SJSA1 (cell line): ENCODE measurements at places on chromosomes 7 and 10.

DNA sequence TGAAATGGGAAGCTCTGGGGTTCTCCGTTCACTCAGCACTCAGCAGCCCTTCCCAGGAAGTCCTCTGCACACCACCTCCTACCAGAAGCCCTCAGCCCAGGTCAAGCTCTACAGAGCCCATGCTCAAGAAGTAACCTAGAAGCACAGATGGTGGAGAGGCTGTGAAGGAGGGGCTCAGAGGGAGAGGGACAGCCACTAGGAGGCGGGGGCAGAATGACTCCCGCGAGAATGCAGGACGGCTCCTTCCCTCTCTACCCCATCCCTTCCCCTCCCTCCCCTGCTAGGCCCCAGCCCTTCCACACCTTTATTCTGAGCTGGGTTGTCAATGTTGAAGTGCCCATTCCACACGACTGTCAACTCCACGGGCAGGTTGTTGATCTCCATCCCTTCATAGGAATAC lies 373.2 kb downstream of the PLXNA4 start:
- DNase-seq, result no peak

DNA sequence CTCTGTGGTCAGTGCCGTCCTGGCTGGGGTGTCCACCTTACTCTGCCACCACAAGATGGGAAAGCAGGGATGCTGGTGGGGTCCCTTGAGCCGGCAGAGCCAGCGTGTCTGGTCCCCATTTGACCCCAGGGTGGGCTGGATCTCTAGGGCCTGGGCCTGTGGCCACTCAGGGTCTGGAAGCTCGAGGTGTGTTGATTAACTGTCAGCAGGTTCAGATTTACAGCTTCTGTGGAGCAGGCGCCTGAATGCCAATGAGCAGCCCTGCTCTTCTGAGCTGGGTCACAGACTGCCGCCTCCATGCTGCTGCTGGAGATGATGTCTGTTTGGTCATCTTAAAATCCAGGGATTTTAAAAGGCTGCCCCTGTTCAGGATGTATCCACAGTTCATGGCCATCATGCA lies 11.3 kb upstream of the DPYSL4 start:
- no peak for DNase-seq

DNA sequence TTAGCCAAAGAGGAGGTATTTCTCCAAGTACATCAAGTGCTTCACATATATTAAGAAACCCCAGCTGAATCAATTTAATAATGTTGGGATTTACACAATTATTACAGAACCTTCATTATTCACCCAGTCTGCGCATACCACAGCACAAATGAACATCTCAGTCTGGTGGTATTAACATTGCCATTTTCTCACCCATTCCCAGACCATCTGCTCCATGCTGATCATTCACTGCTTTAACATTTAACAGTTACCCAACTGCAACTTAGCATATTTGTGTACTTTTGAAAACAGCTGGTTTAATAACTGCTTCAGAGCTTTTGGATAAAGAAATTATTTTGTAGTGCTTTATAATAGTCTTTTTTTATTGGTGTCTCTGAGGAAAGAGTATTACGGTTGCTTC lies 1072.1 kb downstream of the NXPH1 start:
- no peak for DNase-seq

DNA sequence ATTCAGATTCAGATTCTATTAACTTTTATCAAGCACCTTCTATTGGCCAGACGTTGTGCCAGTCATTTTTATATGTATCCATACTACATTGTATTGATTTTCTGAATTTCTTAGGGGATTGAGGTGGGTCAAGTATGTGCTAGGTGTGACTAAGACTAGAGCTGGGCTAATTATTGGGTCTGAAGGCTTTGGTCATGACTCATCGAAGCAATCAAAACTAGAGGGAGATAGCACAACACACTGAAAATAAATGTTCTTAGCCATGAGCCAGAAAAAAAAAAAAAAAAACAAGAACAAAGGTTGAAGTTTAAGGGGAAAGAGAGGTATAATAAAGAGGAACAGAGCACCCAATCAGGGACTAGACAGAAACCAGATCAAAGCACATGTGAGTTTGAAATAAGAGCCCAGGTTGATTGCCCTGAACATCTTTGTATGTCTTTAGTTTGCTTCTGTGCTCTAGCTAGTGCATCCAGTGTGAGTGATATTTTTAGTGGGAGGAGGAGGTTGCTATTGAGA lies 171.6 kb upstream of the FOXP2 start:
- DNase-seq, result no peak

GRCh38 chr10:113128450-113129070 lies 178.5 kb downstream of the TCF7L2 start:
- no peak for DNase-seq

GRCh38 chr7:4097001-4097609 lies 585.0 kb upstream of the FOXK1 start:
- no peak for DNase-seq

DNA sequence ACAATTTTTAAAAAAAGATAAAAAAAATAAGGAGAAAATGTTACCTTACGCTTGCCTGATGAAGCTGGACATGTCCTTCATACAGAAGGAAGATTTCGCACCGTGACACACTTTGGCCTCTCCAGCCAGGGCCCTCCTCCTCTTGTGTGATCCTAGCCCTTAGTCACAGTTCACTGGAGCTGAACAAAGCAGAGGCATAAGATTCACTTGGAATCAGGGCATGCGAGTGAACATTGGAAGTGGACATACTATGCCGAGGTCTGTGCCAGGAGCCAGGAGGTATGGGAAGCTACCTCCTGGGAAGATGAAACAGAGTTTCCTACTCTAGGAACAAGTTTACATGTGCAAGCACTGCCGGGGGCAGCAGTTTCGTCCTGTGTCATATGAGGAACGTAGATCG lies 91.5 kb downstream of the XPNPEP1 start:
- no peak for DNase-seq

DNA sequence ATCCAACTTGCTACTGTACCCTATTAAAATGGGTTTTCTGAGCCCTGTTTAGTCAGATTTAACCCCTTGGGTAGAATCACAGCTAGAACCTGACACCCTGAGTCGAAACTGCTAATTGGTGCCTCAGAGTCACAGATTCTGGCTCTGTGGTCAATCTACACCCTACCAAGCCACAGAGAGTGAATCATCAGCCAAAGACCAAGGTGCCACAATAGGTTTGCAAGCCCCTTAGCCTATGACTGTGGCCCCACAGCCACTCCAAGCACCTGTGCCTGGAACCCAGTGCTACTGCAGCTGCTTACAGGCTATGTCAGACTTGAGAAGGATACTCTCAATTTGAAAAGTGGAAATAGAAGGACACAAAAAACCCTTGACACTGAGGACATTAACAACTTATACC lies 202.8 kb upstream of the KCND2 start:
- DNase-seq, result no peak

GRCh38 chr10:34049887-34050286 lies 715.4 kb upstream of the NRP1 start:
- DNase-seq, result no peak

- DNase-seq, result no peak
Measured at GRCh38 chr10:560314-560992, 129.0 kb downstream of the DIP2C start.

DNA sequence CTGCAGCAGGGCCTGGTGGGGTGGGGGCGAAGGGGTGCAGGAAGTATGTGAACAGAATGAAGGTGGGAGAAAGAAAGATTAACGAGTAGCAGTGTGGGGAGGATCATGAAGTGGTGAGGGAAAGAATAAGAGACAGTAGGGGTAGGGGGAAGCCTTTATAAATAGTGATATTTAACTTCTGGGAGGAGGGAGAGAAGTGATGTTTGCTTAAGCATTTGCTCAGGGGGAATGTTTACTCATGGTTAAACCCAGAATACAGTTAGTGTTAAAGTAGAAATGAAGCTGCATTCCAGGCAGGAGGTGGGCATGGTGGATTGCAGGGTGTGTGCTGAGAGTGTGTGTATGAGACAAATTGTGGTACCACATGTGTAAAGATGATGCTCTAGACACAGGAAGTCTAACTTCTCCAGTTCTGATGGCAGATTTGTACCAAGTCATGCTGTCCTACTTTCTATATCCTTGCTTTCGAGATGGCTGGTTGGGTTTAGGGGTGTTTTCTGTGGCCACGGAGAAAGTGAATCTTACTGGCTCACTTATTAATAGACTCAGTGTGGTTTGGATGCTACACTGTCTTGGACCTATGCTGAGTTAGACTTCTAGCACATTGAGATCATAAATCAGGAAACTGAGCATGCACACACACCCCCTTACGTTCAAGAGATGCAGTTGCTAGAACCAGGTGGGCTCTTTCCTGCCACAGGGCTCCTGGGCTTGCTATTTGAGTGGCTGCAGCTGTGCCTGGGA lies 10.6 kb upstream of the DNMBP start:
- DNase-seq, result no peak

DNA sequence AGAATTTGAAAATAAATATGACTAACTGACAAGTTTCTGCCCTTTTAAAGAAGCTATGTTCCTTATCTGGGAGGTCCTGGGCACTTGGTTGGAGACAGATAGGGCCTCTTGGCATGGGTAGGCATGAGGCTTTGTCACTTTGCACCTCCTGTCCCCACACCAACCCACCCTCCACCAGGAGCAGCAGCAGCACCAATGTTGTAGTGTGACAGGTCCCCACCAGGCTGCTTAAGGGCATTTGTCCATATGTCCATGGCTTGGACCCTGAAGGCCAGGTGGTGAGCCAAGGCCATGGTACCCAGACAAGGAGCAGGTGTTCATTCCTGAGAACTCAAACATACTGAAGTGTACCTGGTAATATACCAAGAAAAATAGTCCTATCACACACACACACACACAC lies 629.1 kb downstream of the ACTR3B start:
- no peak for DNase-seq

DNA sequence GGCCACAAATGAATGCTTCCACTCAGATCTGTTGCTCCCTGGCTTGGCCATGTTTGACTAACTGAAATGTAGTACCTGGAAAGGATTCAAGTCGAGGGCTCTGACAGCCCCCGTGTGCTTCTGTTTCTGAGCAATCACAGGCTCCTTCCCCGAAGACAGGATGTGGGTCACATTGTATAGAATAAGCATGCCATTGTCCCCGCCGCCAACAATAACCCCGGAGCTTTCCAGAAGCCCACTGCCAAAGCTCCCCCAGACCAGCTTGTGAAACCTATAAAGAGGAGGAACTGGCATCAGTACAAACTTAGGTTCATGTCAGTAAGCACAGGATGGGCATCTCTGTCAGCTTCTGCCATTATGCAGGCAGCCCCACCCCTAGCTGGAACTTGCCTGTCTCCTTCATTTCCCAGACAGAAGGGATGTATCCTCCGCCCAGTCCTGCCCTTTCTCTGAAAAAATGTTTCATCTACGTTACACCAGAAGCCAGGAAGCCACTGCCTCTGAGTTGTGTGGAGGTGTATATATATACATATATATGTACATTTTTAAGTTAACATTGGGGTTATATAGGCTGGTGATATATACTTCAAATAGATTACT lies 10.3 kb downstream of the SEC31B start:
- no peak for DNase-seq

GRCh38 chr7:48741545-48741944 lies 182.8 kb upstream of the CDC14C start:
- DNase-seq, result no peak

GRCh38 chr10:10792681-10793080 lies 225.0 kb upstream of the CELF2 start:
- peak; percentile 81 for DNase-seq

DNA sequence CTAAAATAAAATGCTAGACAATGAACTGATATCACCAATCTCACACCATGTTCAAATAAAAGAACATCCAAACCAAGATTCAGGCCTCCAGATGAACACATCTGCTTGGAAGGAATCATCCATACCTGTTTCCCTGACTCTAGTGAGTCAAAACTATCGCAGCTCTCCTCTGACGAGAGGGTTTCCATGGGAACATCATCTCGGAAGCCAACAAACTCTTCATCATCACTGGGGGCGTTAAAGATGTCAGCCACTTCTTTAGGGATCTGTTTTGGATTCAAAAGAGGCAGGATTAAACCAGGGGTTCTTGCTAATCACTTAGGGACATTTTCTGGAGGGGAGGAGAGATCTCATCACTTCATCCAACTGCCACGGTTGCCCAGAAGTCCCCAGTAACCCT lies 29.1 kb downstream of the CDCA7L start:
- DNase-seq, result no peak

DNA sequence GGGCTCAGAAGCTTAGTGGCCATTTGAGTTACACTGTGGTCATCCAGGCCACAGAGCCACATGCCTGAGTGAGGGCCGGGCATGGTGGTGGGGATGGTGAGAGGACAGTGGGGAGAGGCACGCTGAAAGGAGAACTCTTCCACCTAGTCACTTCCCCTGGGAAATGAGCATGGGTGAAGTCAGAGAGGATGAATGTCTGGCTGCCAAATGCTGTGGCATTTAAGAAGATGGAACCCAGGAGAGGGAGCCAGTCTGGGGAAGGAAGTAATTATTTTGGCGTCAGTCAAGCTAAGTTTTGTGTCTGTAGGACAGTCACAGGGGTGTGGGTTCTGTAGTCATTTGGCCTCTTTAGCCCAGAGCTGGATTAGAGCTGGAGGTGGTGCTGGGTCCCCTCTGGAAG lies 86.0 kb upstream of the PODXL start:
- no peak for DNase-seq

DNA sequence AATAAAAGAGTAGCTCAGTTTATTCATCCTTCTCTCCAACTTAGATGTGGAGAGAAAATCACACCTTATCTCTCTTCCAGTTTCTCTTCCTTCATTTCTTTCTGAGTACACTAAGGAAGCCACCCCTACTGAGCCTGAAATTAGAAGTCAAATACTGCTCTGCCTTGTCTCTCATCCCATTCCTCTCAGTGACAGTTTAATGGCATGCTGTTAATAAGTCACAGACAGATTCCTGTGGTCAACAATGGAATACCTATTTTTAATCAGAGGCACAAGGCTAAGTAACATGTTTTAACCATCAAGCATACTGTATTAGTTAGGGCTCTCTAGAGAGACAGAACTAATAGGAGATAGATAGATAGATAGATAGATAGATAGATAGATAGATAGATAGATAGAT lies 253.2 kb downstream of the HTR7 start:
- DNase-seq, result no peak

DNA sequence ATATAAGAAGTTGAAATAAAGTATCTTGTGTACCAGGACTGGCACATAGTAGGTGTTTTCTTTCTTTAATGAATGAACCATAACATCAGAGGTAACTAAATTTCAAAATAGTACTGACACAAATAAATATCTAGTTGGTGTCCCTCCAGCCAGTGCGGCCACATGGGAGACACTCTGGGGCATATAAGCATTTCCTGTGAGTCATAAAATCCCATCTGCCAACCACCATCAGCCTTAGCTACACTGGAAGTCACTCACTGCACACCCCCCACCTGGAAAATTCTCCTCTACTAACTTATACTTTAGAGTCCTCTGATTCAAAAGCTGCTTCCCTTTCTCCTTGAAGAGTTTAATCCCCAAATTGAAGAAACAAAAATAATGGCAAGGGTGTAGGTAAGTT lies 32.5 kb downstream of the DYDC1 start:
- DNase-seq, result peak; percentile 12

- peak; percentile 35 for DNase-seq
Measured at GRCh38 chr10:6086375-6087233, 2.2 kb upstream of the RBM17 start.
